Suprapubic skin (tissue), 4 donors: ENCODE measurements at places on chromosomes 5 and 9. TPM values are rescaled to one million over a fixed set of nuclear protein-coding genes. Genes with fewer than 3 reads are reported as not detected.

Gene NUTM2G
- total RNA-seq, result not detected

GRCh38 chr5:170920196-170920595, 58.4 kb downstream of the RANBP17 start:
- no peaks in the 10 kb centered on the region for H3K36me3 ChIP-seq
- H3K27me3 ChIP-seq, result no peaks in the 10 kb centered on the region
- H3K27ac ChIP-seq, result no peak overlapping the region
- no peak overlapping the region for H3K4me3 ChIP-seq
- H3K4me1 ChIP-seq, result no peaks in the 10 kb centered on the region
- no peak for DNase-seq

DNA sequence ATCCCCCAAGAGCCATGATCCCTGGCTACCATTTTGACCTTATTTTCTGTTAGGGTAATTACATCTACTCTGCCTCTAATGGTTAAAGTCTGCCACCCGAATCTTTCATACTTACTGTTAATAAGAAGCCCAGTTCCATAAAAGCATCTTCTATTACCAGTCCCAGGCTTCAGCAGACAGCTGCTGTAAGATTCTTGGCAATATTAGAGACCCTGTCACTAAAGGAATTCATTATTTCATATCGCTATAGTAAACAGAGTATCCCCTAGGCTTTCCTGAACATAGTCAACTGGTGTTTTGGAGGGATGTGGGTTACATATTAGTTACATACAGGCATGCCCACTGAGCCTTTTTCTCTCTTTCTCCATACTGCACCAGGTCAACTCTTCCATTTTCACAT, 608.7 kb upstream of the SEMA6A start:
- peaks cover 3% of the 10 kb centered on the region for H3K4me1 ChIP-seq
- no peaks in the 10 kb centered on the region for H3K36me3 ChIP-seq
- H3K27me3 ChIP-seq, result no peaks in the 10 kb centered on the region

- no peaks in the 10 kb centered on the region for H3K36me3 ChIP-seq
- peaks cover 3% of the 10 kb centered on the region for H3K27me3 ChIP-seq
- no peak overlapping the region for H3K27ac ChIP-seq
- no peak for DNase-seq
- H3K4me3 ChIP-seq, result no peak overlapping the region
- H3K4me1 ChIP-seq, result no peaks in the 10 kb centered on the region
Measured at GRCh38 chr5:53819482-53819881, 259.0 kb downstream of the NDUFS4 start.

DNA sequence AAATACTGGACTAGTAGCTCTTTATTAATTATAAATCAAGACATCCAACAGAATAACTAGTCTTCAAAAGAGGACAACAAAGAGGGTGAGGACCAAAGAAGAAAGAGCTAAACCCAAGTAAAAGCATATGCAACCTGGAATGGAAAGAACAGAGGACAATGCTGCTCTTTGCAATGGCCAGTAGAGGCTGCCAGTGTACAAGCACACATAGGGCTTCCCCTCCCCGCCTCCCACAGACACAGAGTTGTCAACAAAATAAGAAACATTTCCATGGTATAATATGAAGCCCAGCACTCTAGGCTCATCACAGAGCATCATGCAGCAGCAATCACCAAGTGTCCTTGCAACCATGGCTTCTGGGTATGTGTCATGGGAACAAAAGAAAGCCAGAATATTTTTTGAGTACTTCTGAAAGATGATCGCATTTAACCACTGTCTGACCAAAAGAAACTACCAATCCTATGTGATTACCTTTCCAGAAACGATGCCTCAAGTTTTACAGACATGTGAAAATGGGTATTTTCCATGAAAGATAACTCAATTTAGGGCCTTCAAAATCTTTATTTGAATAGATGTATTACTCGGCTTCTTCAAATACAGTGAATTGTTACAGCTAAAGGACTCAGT, 58.1 kb downstream of the RFX3 start:
- peaks cover 4% of the 10 kb centered on the region for H3K4me1 ChIP-seq
- no peaks in the 10 kb centered on the region for H3K36me3 ChIP-seq
- peak; percentile 61 for DNase-seq

Gene ZNF354C
- 3.5 TPM for total RNA-seq

DNA sequence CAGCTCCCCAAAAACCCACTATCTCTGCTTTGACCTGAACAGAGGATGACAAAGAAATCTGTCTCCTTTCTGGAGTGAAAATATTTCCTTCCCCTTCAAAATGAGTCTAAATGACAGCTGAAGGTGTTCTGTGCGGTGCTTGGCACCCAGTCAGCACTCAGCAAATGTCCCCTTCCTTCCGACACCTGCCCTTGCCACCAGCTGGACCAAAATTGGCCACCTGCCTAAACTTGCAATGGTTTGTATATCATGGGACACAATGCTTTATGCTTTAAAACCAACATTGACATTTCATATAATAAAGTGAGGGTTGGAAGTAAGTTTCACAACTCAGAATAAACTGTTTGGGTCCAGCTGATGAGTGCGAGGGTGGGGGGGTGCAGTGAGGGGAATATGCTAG, 7.5 kb upstream of the TTC1 start:
- H3K27ac ChIP-seq, result no peak overlapping the region
- H3K27me3 ChIP-seq, result peaks cover 4% of the 10 kb centered on the region
- H3K4me3 ChIP-seq, result no peak overlapping the region
- H3K36me3 ChIP-seq, result no peaks in the 10 kb centered on the region
- H3K4me1 ChIP-seq, result no peaks in the 10 kb centered on the region

DNA sequence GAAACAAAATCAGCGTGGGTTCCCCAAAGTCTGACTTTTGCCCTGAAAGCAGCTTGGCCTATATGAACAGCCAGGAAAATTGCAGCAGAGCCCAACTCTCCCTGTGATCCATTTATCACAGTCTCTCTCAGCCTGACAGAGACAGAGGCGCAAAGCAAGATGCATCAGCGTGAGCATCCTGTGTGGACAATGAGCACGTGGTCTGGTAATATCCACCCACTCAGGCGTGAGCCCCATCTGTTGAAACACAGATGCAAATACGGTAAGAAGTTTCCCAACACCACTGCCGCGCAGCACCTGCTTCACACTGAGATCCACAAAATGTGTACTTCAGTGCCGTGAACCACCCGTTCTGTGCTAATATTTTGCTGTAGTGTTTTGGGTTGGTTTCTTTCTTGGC, 114.6 kb downstream of the MRPL36 start:
- H3K36me3 ChIP-seq, result no peaks in the 10 kb centered on the region
- peaks cover 13% of the 10 kb centered on the region for H3K27me3 ChIP-seq
- DNase-seq, result no peak
- no peak overlapping the region for H3K4me3 ChIP-seq

Gene PTGDS
- 31.3 TPM for total RNA-seq

Gene TMOD1
- 4.4 TPM for total RNA-seq

Gene ANKRD33B
- total RNA-seq, result 23.5 TPM

- H3K27me3 ChIP-seq, result peaks cover 47% of the 10 kb centered on the region
- H3K27ac ChIP-seq, result no peak overlapping the region
- H3K36me3 ChIP-seq, result no peaks in the 10 kb centered on the region
- H3K4me3 ChIP-seq, result peak overlapping the region; percentile 47
Measured at GRCh38 chr5:114360816-114361723, 800 bp upstream of the KCNN2 start.

Gene SPAAR
- 0.49 TPM for total RNA-seq

DNA sequence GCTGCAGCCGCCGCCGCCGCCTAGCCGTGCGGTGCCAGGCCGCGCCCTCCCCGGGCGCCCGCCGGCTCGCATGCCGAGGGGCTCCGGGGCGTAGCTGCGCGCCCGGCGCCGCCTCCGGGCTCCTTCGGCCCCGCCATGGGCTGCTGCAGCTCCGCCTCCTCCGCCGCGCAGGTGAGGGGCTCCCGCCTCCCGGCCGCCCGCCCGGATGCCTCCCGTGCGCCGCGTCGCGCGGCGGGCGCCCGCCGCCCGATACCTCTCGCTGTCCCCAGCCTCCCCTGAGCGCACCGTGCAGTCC, 230 bp downstream of the SLC44A1 start:
- DNase-seq, result no peak
- peaks cover 38% of the 10 kb centered on the region for H3K4me1 ChIP-seq
- H3K4me3 ChIP-seq, result peak overlapping the region; percentile 87
- H3K27ac ChIP-seq, result peak overlapping the region; percentile 91

- no peak overlapping the region for H3K27ac ChIP-seq
- no peaks in the 10 kb centered on the region for H3K27me3 ChIP-seq
- no peak for DNase-seq
Measured at GRCh38 chr5:171444582-171444981, 25.1 kb downstream of the FGF18 start.

GRCh38 chr5:56520986-56521730, 288.0 kb upstream of the ANKRD55 start:
- H3K27me3 ChIP-seq, result no peaks in the 10 kb centered on the region
- H3K4me3 ChIP-seq, result no peak overlapping the region
- DNase-seq, result no peak
- no peaks in the 10 kb centered on the region for H3K36me3 ChIP-seq
- H3K4me1 ChIP-seq, result peaks cover 78% of the 10 kb centered on the region

- H3K36me3 ChIP-seq, result no peaks in the 10 kb centered on the region
- H3K4me3 ChIP-seq, result no peak overlapping the region
- H3K4me1 ChIP-seq, result no peaks in the 10 kb centered on the region
- H3K27me3 ChIP-seq, result peaks cover 4% of the 10 kb centered on the region
- DNase-seq, result no peak
- H3K27ac ChIP-seq, result no peak overlapping the region
Measured at GRCh38 chr9:125415583-125416460, 154.2 kb downstream of the GAPVD1 start.

Gene EQTN
- total RNA-seq, result not detected

GRCh38 chr5:157965040-157965678, 106.2 kb upstream of the CLINT1 start:
- H3K36me3 ChIP-seq, result no peaks in the 10 kb centered on the region
- no peaks in the 10 kb centered on the region for H3K27me3 ChIP-seq
- no peak for DNase-seq
- H3K27ac ChIP-seq, result no peak overlapping the region
- H3K4me1 ChIP-seq, result no peaks in the 10 kb centered on the region
- H3K4me3 ChIP-seq, result no peak overlapping the region

DNA sequence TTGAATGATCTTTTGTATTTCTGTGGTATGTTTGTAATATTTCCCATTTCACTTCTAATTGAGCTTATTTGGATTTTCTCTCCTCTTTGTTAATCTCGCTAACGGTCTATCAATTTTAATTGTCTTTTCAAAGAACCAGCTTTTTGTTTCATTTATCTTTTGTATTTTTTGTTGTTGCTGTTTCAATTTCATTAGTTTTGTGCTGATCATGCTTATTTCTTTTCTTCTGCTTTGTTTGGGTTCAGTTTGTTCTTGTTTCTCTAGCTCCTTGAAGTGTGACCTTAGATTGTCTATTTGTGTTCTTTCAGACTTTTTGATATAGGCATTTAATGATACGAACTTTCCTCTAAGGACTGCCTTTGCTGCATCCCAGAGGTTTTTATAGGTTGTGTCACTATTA, 28.4 kb upstream of the SNCAIP start:
- no peak for DNase-seq
- H3K27ac ChIP-seq, result no peak overlapping the region
- no peaks in the 10 kb centered on the region for H3K27me3 ChIP-seq
- H3K36me3 ChIP-seq, result no peaks in the 10 kb centered on the region
- no peaks in the 10 kb centered on the region for H3K4me1 ChIP-seq

- no peaks in the 10 kb centered on the region for H3K27me3 ChIP-seq
- no peaks in the 10 kb centered on the region for H3K4me1 ChIP-seq
- no peak overlapping the region for H3K4me3 ChIP-seq
- no peaks in the 10 kb centered on the region for H3K36me3 ChIP-seq
- no peak for DNase-seq
- H3K27ac ChIP-seq, result no peak overlapping the region
Measured at GRCh38 chr9:89153232-89154017, 25.2 kb downstream of the SHC3 start.

DNA sequence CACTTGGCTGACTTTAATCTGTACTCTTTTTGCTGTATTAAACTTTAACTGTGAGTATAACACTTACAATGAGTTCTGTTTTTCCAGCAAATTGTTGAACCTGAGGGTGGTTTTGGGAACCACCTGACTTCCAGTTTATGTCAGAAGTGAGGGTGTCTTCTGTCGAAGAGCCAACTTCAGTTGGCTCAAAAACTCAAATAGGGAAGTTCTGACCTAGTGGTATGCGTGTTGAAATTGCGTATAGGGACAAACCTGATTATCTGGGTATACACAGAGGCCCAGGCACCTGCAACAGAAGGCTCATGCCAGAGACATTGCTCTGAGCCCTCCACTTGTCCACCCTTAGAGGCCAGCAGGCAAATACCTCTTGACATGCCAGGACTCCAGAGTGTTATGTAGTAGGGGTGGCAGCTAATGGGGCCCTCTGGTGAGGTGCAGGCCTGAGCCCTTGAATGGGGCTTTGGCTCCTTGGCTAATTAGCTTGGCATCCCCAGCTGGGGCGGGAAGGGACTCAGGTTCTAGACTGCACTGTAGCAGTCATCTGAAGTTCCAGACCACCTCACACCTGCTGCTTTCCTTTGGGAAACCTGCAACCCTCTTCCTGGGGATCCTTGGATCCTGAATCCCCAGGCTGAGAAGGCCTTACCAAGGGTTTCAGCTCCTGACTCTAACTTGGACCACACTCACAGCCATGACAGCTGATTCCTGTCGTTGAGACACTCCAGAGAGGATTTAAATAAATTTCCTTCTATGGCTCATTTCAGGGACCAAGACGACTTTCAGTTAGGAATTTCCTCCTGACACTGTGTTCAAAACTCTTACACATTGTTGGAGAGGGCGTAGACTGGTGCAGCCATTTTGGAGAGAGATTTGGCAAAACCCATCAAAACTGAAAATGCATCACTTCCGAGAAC, 189.6 kb downstream of the HSPA4 start:
- no peak overlapping the region for H3K4me3 ChIP-seq
- no peak for DNase-seq
- no peak overlapping the region for H3K27ac ChIP-seq
- peaks cover 3% of the 10 kb centered on the region for H3K27me3 ChIP-seq

Gene DRD1
- not detected for total RNA-seq

- no peak overlapping the region for H3K27ac ChIP-seq
- no peak for DNase-seq
- no peaks in the 10 kb centered on the region for H3K27me3 ChIP-seq
- H3K36me3 ChIP-seq, result peaks cover 19% of the 10 kb centered on the region
Measured at GRCh38 chr9:126864771-126865170, 4.3 kb downstream of the ZBTB34 start.

DNA sequence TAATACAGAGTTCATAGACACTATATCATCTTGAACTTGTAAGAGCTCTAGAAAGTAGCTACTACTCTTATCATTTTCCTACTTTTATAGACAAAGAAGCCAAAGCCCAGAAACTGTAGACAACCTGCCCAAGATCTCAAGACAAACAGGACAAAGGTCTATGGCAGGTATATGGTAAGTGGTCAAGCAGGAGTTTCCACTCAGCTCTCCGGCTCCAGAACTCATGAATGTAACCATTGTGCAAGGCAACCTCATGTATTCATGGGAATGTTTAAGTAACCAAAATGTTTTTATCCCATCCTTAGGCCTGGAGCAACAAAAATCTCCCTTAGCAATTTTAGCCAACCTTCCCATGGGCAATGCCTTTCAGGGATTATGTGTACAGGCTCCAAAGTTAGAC, 163.4 kb upstream of the PUM3 start:
- H3K27ac ChIP-seq, result no peak overlapping the region
- H3K4me1 ChIP-seq, result no peaks in the 10 kb centered on the region
- H3K27me3 ChIP-seq, result no peaks in the 10 kb centered on the region
- DNase-seq, result no peak
- no peaks in the 10 kb centered on the region for H3K36me3 ChIP-seq

- no peaks in the 10 kb centered on the region for H3K4me1 ChIP-seq
- no peaks in the 10 kb centered on the region for H3K27me3 ChIP-seq
- no peaks in the 10 kb centered on the region for H3K36me3 ChIP-seq
- no peak overlapping the region for H3K4me3 ChIP-seq
- no peak for DNase-seq
Measured at GRCh38 chr9:4207881-4208615, 91.8 kb downstream of the GLIS3 start.
